ENCODE measurements at places on chromosomes 2 and 18. TPM values are rescaled to one million over a fixed set of nuclear protein-coding genes. Genes with fewer than 3 reads are reported as not detected.

The FOXI3 gene
- total RNA-seq: 0.14 TPM

The LOXHD1 gene
- total RNA-seq: not detected

DNA sequence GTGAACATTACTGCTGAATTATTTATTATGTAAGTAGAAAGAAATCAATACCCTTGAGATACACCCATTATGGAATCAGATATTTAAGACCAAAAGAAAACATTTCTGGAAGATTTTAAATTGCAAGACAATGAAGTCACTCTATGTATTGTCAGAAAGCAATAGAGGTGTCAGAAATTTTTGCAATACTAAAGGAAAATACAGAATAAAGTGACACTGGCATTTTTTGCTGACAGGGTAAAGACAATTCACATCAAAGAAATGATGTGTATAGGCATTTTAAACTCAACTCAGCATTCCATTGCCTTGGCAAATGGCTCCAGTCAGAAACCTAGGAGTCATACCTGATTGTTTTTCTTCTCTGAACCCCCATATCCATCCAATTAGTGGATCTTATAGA lies 191.0 kb upstream of the PID1 start:
- H3K4me1 ChIP-seq: no peaks in the 10 kb centered on the region
- H3K27ac ChIP-seq: no peak overlapping the region
- H3K36me3 ChIP-seq: no peaks in the 10 kb centered on the region
- H3K4me3 ChIP-seq: no peak overlapping the region

- no peaks in the 10 kb centered on the region for H3K4me1 ChIP-seq
- no peaks in the 10 kb centered on the region for H3K27me3 ChIP-seq
- DNase-seq: no peak
- no peaks in the 10 kb centered on the region for H3K36me3 ChIP-seq
- no peak overlapping the region for H3K4me3 ChIP-seq
Measured at GRCh38 chr18:37937287-37937686, 371.7 kb upstream of the CELF4 start.

DNA sequence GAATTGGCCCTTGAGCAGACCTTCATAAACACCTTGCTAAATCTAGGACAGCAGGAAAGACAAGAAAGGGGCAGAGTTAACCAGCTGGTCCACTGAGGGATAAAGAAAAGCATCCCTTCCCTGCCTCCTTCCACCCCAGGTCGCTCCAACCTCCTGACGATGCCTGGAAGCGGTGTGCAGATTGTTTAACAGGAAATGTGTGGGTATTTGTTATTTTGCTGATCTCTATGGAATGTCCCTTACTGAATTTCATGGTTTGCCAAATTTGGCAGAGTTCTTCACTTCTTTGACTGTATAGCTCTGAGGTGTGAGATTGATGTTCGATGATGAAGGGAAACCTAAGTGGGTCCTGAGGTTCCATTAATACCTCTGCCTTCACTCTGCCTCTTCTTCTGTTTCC lies 72.9 kb downstream of the MAP3K20 start:
- no peaks in the 10 kb centered on the region for H3K36me3 ChIP-seq
- no peaks in the 10 kb centered on the region for H3K27me3 ChIP-seq
- no peak for DNase-seq
- no peak overlapping the region for H3K27ac ChIP-seq

GRCh38 chr2:96539215-96539920 lies 2.8 kb downstream of the ARID5A start:
- no peaks in the 10 kb centered on the region for H3K27me3 ChIP-seq
- no peak overlapping the region for H3K4me3 ChIP-seq
- H3K36me3 ChIP-seq: no peaks in the 10 kb centered on the region
- peaks cover 7% of the 10 kb centered on the region for H3K4me1 ChIP-seq

DNA sequence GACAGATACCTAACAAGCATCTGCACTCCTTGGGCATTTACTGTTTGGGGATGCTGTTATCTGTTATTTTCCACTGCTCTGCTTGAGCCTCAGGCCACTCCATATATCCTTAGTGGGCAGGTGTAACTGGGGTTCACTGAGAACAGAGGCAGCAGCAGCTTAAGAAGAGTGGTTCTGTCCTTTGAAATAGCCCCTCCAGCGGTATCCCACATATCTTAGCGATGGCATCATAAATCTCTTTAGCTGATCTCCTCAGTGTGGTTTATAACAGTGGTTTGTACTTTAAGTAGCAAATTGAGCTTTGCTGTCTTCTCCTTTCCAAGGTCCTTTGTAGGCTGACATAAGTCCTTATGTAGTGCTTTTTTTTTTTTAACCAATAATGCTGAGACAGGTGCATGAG lies 79.7 kb upstream of the RPRM start:
- H3K4me3 ChIP-seq: no peak overlapping the region
- no peak for DNase-seq
- no peaks in the 10 kb centered on the region for H3K36me3 ChIP-seq
- no peak overlapping the region for H3K27ac ChIP-seq
- H3K4me1 ChIP-seq: no peaks in the 10 kb centered on the region

GRCh38 chr2:145992572-145992971 lies 1472.7 kb upstream of the ZEB2 start:
- H3K36me3 ChIP-seq: no peaks in the 10 kb centered on the region
- no peak for DNase-seq
- H3K4me3 ChIP-seq: no peak overlapping the region

DNA sequence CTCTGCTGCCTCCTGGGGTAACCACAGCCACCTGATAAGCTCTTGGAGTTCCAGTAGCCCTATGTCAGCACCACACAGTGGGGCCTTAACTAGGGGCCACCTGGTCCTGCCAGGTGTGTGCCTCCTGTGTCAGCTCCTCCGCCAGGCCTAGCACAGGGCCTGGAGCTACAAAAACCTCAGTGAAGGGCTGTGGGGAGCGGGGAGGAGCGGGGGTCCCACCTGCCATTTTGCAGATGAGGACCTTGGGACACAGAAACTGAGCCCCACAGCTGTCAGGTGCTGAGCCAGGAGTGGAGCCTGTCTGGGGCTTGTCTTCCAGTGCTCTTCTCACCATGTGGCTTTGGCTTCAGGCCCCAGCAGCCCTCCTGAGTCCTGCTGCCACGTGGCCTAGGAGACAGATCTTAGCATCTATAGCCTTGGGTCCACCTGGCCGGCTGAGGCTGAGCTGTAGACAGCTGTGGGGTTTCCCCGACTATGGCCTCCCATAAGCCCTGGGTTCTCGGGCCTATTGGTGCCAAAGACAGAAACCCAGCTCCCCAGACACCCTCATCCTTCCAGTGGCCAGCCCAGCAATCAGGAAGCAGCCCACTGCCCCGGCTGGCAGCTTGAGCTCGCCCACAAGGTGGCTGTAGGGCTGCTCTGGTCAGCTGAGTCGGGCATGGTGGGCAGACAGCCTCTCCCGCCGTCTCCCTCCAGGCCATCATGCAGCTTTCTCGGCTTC lies 104.5 kb upstream of the MCFD2 start:
- no peak for DNase-seq
- no peaks in the 10 kb centered on the region for H3K4me1 ChIP-seq
- H3K36me3 ChIP-seq: peaks cover 1% of the 10 kb centered on the region

GRCh38 chr2:146324951-146325350 lies 1519.9 kb upstream of the ACVR2A start:
- no peaks in the 10 kb centered on the region for H3K36me3 ChIP-seq
- no peak for DNase-seq
- no peak overlapping the region for H3K27ac ChIP-seq
- H3K4me1 ChIP-seq: no peaks in the 10 kb centered on the region
- no peak overlapping the region for H3K4me3 ChIP-seq

GRCh38 chr2:73285159-73285739 lies 971 bp upstream of the FBXO41 start:
- H3K27ac ChIP-seq: no peak overlapping the region
- peak overlapping the region; percentile 84 for H3K4me3 ChIP-seq
- H3K36me3 ChIP-seq: no peaks in the 10 kb centered on the region
- H3K27me3 ChIP-seq: no peaks in the 10 kb centered on the region
- H3K4me1 ChIP-seq: peaks cover 5% of the 10 kb centered on the region
- no peak for DNase-seq

DNA sequence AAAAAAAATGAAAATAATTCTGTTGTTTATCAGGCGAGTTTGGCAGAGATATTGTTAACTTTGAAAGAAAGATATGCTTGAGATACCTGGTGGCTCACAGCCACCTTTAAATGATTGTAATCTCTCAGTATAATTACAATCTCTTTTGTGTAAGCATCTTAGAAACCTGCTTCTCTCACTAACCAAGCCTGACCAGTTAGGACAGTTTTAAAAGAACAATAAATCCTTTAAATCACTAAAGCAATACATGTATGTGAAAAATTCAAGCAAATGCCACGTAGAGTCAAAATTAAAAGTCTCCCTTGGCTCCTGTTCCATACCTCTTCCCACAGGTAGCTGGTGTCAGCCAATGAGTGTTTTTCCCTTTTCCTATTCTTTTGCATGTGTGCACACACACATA lies 15.7 kb upstream of the SGPP2 start:
- no peaks in the 10 kb centered on the region for H3K27me3 ChIP-seq
- no peak for DNase-seq
- H3K4me1 ChIP-seq: no peaks in the 10 kb centered on the region

DNA sequence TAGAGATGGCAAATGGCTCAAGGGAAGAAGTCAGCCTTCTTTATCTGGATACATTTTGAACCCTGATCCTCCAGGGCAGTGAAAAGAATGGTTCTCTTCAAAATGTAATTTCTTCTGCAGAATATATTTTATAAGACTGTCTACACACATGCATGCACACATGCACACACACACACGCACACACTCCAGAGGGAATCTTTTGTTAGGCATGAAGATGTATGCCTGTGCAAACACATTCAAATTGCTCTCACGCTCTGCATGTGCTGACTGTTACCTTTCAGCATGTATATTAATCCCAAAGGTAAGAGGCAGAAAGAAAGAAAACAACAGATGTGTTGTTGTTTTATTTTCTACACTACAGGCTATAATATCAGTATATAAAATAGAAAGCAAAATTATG lies 43.2 kb downstream of the SLC5A7 start:
- no peak for DNase-seq
- H3K27me3 ChIP-seq: no peaks in the 10 kb centered on the region
- no peaks in the 10 kb centered on the region for H3K4me1 ChIP-seq

GRCh38 chr2:29841386-29842004 lies 79.9 kb downstream of the ALK start:
- H3K27me3 ChIP-seq: no peaks in the 10 kb centered on the region
- no peaks in the 10 kb centered on the region for H3K36me3 ChIP-seq
- no peak overlapping the region for H3K4me3 ChIP-seq

DNA sequence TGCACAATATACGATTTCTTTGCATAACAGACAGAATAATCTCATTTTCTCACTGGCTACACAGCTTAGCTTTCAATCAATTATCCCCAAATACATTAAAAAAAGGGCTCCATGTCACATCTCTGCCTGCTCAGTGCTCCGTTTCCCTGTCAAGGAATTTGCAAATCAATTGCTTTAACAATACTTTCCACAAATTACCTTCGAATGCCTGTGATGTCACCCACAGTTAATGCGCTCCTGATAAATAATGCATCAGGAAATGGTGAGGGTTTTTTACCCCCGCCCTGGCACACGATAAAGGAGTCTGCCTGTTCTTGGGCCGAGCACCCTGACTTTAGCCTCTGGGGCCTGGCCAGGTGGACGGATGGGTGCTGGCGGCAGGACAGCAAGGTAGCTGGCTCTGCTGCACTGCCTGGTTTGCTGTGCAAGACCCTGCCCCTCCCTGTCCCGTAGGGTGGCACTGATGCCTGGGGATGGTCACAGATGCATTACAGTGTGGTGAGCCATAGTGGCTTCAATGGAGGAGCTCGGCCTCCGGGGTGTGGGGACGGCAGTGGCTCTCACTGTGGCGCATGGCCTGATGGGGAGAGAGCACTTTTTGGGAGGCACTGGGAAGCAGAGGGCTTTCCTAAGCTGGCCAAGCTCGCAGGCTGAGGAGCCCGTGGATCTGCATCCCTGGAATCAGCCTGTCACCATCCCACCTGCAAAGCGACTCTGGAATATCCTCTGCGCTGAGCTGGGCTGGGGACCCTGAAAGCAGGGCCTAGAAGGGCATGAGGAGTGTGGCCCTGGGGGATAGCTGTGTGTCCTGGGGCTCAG lies 88.3 kb upstream of the HS6ST1 start:
- no peaks in the 10 kb centered on the region for H3K27me3 ChIP-seq
- no peak for DNase-seq
- H3K4me3 ChIP-seq: no peak overlapping the region
- H3K27ac ChIP-seq: no peak overlapping the region
- H3K36me3 ChIP-seq: no peaks in the 10 kb centered on the region

GRCh38 chr2:70723286-70723885 lies 44.6 kb downstream of the ADD2 start:
- no peak overlapping the region for H3K27ac ChIP-seq
- DNase-seq: no peak
- H3K4me1 ChIP-seq: no peaks in the 10 kb centered on the region
- H3K4me3 ChIP-seq: no peak overlapping the region
- no peaks in the 10 kb centered on the region for H3K36me3 ChIP-seq

Data from Caco-2 (cell line).